ENCODE measurements at places on chromosomes 13 and 19. TPM values are rescaled to one million over a fixed set of nuclear protein-coding genes. Genes with fewer than 3 reads are reported as not detected.

CEACAM3 gene
- not detected for total RNA-seq

OR7C1 gene
- total RNA-seq, result not detected

PSG7 gene
- not detected for total RNA-seq

GARIN5B gene
- total RNA-seq, result not detected

MIR17HG gene
- 3.3 TPM for total RNA-seq

ADGRE1 gene
- not detected for total RNA-seq

PTPRH gene
- total RNA-seq, result 4.1 TPM

CYP2A6 gene
- not detected for total RNA-seq

LTBP4 gene
- total RNA-seq, result 69.0 TPM

LRG1 gene
- total RNA-seq, result not detected

ELAVL3 gene
- total RNA-seq, result not detected

OR7A10 gene
- total RNA-seq, result not detected

CNFN gene
- not detected for total RNA-seq

VSTM1 gene
- not detected for total RNA-seq

CEACAM5 gene
- not detected for total RNA-seq

ZNF560 gene
- 1.2 TPM for total RNA-seq

CELF5 gene
- not detected for total RNA-seq

CLEC17A gene
- total RNA-seq, result 0.09 TPM

WDR88 gene
- 0.17 TPM for total RNA-seq

ZNF506 gene
- total RNA-seq, result 9.3 TPM

NR2C2AP gene
- 3.3 TPM for total RNA-seq

GRAMD1A gene
- total RNA-seq, result 19.9 TPM

CERS1 gene
- total RNA-seq, result 5.0 TPM

ZNF112 gene
- 9.4 TPM for total RNA-seq

FFAR2 gene
- total RNA-seq, result not detected

FGF14 gene
- 3.0 TPM for total RNA-seq

MRPL57 gene
- 17.7 TPM for total RNA-seq

ENOX1 gene
- 1.3 TPM for total RNA-seq

IRGC gene
- total RNA-seq, result not detected

TMPRSS9 gene
- not detected for total RNA-seq

IGSF23 gene
- total RNA-seq, result not detected

All from bronchial smooth muscle cell (primary cell).